ENCODE measurements at places on chromosomes 7 and 10.

DNA sequence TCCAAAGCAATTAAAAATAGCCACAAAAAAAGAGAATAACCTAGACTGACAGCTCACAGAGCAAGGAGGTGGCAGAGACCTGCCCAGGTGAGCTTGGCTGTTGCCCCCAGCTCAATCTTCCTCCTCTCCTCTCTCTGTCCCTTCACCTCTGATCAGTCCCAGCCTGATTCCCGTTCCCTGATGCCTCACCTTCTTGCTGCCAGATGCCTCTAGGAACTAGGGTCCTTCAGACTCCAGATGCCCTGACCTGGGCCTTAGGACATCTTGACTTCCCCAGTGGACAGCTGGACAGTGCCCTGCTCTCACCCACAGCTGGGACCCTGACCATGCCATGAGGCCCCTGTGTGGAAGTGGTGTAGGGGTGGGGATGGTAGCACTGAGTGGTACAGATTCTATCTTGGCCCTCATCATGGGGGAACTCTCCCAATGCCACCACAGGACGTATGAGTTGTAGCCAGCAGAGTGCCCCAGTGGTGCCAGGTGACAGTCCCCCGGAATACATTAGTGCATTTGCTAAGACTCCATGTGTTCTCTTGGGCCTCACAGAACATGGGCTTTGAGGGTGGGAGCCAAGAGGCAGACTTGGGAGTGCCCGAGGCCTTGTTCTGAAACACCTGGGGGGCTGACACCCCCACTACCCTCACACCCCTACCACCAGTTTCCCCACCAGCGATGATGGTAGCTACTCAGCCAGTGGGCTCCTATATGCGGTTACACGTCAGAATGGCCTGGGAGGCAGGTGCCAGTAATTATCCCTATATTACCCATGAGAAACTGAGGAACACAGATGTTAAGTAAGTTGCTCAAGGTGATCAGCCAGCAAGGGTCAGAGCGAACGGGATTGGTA lies 2.0 kb downstream of the DEPP1 start:
- DNase-seq = no peak

DNA sequence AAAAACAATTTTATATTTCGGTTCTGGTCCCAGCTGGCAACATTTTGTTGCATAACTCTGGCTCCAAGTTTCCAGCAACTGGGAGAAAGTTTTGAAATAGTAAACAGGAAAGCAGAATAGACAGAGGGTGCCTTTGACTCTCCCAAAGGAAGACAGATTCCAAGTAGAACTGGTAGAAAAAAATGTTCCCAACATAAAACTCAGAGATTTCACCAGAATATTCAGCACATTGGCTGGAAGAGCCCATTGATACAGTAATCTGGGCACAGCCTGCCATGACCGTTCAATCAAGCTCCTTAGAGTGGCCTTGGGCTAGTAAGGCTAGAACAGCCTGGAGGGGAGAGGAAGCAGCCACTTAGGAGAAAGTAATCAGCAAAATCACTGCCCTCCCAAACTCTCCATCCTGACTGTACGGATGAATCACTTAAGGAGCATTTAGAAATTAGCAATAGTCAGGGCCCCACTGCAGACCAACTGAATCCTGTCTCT lies 120.4 kb downstream of the CUBN start:
- DNase-seq = no peak

- peak; percentile 49 for DNase-seq
Measured at GRCh38 chr10:30002426-30003266, 56.7 kb downstream of the JCAD start.

DNA sequence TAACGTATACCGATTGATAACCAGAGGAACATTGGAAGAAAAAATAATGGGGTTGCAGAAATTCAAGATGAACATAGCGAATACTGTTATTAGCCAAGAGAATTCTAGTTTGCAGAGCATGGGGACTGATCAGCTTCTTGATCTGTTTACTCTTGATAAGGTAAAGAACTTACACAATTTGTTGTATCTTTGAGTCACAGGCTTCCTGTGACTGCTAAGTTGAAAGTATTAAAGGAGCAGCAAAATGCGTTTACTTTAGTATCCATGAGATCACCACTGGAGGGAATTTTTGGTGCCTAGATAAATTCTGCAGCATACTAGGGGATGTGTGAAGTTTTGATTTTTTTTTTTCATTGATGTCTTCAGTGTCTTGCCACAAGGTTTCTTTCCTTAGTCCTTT lies 103.6 kb downstream of the BTAF1 start:
- no peak for DNase-seq

DNA sequence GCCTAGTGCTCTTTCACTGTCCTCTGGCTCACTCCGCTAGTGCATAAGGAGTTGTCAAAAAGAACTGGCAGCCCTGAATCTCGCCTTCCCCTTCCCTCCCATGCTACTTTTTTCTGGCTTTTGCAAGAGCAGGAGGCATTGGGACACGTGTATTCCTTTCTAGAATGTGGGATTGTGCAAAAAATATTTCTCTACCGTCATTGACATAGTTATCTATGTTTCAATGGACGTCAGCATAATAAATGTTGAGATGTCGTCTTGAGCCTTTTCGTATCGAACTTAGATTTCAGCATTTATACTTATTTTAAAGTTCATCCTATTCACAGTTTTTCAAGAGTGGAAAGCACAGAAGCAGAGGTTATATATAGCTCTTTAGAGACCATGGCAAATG lies 727 bp downstream of the ING3 start:
- DNase-seq = no peak

DNA sequence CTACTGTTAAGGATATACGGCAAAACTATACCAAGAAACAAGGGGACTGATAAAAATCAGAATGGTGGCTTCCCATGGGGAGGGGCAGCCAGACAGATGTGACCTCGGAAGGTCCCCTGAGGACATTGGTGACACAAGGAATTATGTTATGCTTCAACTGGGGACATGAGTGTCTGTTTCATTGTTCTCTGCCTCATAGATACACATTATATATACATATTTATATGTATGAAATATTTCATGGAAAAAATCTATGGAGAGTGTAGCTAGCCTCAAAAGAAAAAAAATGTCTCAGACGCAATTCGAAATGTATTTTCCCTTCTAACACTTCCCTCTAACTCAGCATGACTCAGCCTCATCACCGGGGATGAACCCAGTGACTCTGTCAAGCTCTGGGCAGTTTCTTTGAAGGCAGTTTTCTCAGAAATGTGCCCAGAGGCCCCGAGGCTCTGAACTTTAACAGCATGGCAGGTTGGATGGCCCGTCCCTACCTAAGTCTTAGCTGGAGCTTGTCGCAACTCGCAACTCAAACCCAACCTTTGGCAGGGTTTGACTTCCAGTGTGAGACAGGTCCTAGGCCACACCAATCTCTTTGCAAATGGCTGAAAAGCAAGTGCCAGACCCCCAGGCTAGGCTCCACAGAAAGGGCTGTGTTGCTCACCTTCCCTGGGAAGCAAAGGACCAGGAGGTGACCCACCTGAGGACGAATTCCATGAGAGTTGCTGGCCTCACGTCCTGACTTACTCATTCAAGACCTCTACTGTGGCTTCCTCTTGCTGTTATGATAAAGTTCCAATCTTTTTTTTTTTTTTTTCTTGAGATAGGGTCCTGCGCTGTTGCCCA lies 86.9 kb downstream of the CARD11 start:
- peak; percentile 30 for DNase-seq

- no peak for DNase-seq
Measured at GRCh38 chr10:59557052-59557451, 152.6 kb downstream of the SLC16A9 start.

- DNase-seq = no peak
Measured at GRCh38 chr10:127353544-127353943, 157.2 kb upstream of the INSYN2A start.

- DNase-seq = no peak
Measured at GRCh38 chr10:28202941-28203352, 99.9 kb downstream of the MPP7 start.

DNA sequence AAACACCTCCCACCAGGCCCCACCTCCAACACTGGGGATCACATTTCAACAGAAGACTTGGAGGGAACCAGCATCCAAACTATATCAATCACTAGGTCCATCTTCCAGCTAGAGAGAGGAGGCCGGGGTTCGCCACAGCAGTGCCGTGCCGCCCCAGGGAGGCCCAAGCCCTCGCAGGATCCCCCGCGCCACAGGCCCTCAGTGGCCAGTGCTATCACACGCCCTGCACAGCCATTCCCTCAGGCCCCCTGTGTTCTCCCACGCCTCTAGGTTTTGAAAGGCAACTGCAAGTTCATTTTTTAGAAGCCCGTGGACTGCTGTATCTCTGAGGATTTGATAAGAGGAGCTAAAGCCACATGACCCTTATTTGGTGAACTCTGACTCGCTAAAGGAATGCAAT lies 136.4 kb downstream of the OAT start:
- DNase-seq = no peak

- DNase-seq = no peak
Measured at GRCh38 chr10:3636356-3637181, 148.4 kb downstream of the KLF6 start.

DNA sequence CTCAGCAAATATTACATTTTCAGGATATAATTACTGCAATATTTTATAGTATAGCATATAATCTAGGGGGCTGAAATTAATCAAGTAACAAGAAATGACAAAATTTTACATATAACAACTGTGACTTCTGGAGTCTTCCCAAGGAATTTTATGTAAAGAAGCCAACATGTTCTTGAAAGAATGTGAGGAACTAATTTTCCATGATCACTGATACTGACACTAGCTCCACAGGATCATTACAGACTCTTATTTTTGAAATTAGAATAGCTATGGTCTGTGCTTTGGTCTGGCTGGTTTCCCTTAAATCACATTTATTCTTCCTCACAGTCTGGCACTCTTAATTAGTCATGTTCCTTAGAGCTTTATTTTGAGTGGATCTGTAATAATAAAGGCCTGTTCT lies 267.7 kb upstream of the SEMA3A start:
- DNase-seq = no peak
